ENCODE measurements at places on chromosomes 13 and 19. TPM values are rescaled to one million over a fixed set of nuclear protein-coding genes. Genes with fewer than 3 reads are reported as not detected.

Gene AMER2
- total RNA-seq, result not detected

Gene CGB8
- not detected for total RNA-seq

Gene MADCAM1
- total RNA-seq, result 0.22 TPM

Gene POLR1D
- 118 TPM for total RNA-seq

Gene SLC7A9
- not detected for total RNA-seq

Gene THSD1
- total RNA-seq, result 0.22 TPM

Gene IGFL2
- total RNA-seq, result not detected

Gene ACTMAP
- 14.1 TPM for total RNA-seq

Gene TOMM40
- total RNA-seq, result 86.4 TPM

Gene ZNF471
- 0.24 TPM for total RNA-seq

Gene ASF1B
- 70.8 TPM for total RNA-seq

Gene DZIP1
- 0.17 TPM for total RNA-seq

DNA sequence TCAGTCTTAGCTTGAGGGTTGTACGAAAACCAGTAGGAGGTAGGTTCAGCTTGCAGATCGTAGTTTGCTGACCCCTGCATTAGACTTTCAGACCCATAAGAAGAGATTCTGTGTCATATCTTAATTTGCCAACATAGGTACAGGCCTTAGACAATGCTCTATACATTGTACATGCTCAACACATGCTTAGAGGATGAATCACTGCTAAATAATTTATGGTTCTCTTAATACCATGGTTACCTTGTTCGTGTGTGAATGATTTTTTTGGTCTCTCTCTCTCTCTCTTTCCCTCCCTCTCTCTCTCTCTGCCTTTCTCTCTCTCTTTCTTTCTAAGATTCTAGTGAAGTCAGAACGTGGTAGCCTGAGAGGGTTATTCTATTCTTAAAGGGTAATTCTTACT is 112.2 kb downstream of the FGF14 start:
- DNase-seq, result no peak
- no peak overlapping the region for H3K27ac ChIP-seq
- H3K4me3 ChIP-seq, result no peak overlapping the region
- no peaks in the 10 kb centered on the region for H3K36me3 ChIP-seq
- no peaks in the 10 kb centered on the region for H3K4me1 ChIP-seq

DNA sequence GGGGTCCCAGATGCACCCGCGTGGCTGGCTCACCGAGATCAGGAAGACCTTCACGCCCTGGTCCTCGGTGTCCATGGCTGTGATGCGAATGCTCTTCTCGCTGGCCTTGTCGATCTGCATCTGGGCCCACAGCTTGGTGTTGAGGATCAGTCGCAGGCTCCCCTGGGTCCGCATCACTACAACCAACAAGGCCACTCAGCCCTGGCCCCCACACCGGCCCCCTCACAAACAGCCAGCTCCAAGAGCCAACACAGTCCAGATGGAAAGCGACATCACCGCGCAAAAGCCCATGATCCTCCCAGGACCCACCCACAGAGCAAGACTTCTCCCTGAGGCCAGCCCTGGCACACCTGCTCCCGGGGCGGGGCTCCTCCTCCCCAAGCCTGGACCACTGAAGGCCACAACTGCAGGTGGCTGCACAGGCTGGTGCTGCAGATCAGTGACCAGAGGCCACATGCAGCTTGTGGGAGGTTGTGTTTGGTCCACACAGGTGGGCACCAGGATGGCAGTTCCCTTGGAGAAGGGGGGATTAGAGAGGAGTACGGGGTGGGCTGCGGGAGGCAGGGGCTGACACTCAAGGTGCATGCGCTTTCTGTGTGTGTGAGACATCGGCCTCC is 4.5 kb downstream of the CAPS start:
- DNase-seq, result no peak
- peaks cover 18% of the 10 kb centered on the region for H3K36me3 ChIP-seq
- H3K4me3 ChIP-seq, result no peak overlapping the region
- no peaks in the 10 kb centered on the region for H3K4me1 ChIP-seq

- peaks cover 49% of the 10 kb centered on the region for H3K36me3 ChIP-seq
- H3K4me1 ChIP-seq, result no peaks in the 10 kb centered on the region
- H3K27me3 ChIP-seq, result no peaks in the 10 kb centered on the region
- DNase-seq, result no peak
- H3K4me3 ChIP-seq, result no peak overlapping the region
Measured at GRCh38 chr19:33477781-33478180, 43.8 kb downstream of the PEPD start.

DNA sequence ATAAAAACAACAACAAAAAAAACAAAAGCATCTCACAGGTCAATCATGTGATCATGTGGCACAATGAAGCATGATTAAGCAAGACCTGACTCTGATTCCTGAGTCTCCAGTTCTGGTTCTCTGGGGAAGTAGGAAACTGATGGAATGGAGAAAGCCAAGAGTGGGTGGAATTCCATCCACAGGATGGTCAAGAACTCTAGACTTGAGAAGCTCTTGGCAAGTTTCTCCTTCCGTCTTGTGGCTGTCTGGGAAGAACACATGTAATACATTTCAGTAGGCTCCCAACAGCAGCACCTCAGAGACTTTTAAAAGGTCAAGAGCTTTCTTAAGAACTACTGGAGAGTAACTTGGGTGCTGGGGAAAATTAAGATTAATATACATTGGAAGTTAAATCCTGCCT is 78.6 kb upstream of the TSHZ3 start:
- no peak for DNase-seq
- H3K27ac ChIP-seq, result no peak overlapping the region
- no peak overlapping the region for H3K4me3 ChIP-seq
- no peaks in the 10 kb centered on the region for H3K36me3 ChIP-seq
- peaks cover 8% of the 10 kb centered on the region for H3K27me3 ChIP-seq

GRCh38 chr19:3966051-3967017 is 4.6 kb downstream of the DAPK3 start:
- peaks cover 24% of the 10 kb centered on the region for H3K36me3 ChIP-seq
- no peak overlapping the region for H3K4me3 ChIP-seq
- H3K27me3 ChIP-seq, result no peaks in the 10 kb centered on the region

- H3K36me3 ChIP-seq, result peaks cover 10% of the 10 kb centered on the region
- H3K27me3 ChIP-seq, result peaks cover 41% of the 10 kb centered on the region
- no peak for DNase-seq
- no peak overlapping the region for H3K27ac ChIP-seq
Measured at GRCh38 chr13:57635541-57636085, 4.1 kb downstream of the PCDH17 start.

DNA sequence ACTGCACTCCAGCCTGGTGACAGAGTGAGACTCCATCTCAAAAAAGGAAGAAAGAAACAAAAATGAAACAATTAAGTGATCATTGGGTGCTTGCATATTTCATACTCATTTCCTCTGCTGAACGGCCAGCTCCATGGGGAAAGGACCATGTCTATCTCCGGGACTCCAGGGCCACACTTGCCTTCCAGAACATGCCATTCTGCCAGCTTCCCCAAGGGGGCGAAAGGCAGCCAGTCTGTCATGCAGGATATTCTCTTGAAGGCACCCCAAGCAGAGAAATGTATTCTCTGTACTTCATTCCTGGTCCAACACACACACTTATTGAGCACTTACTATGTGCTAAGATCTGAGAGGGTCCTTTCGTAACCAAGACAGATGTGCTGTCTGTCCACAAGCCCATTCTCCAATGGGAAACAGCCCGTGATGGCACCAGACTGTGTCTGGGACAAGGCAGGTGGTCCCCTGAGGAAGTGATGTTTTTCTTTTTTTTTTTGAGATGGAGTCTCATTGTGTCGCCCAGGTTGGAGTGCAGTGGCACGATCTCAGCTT is 10.2 kb upstream of the CARM1 start:
- H3K4me3 ChIP-seq, result no peak overlapping the region
- no peaks in the 10 kb centered on the region for H3K36me3 ChIP-seq

- peaks cover 27% of the 10 kb centered on the region for H3K27me3 ChIP-seq
- H3K4me1 ChIP-seq, result peaks cover 2% of the 10 kb centered on the region
- no peak overlapping the region for H3K4me3 ChIP-seq
- no peak for DNase-seq
Measured at GRCh38 chr13:28041031-28041461, 52.6 kb upstream of the URAD start.

GRCh38 chr13:36819739-36820090 is 693 bp downstream of the RFXAP start:
- H3K4me3 ChIP-seq, result peak overlapping the region; percentile 91
- H3K27me3 ChIP-seq, result peaks cover under 1% of the 10 kb centered on the region
- peak; percentile 56 for DNase-seq
- peaks cover 12% of the 10 kb centered on the region for H3K36me3 ChIP-seq
- H3K27ac ChIP-seq, result peak overlapping the region; percentile 82
- H3K4me1 ChIP-seq, result peaks cover 45% of the 10 kb centered on the region

DNA sequence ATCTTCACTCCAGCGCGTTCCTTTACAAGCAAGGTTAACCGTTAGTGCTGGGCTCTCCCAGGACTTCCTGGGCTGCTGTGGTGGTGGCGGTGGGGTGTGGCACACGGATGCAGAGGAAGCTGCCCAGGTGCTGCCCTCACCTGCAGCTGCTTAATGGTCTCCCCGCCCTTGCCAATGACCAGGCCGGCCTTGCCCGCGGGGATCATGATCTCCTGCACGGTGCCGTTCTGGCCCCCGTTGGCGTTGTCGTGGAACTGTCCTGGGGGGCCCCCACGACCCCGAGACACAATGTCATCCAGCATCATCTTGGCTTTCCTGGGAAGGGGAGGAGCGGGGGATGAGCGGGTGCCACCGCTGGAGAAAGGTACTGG is 6.1 kb downstream of the KHSRP start:
- H3K4me3 ChIP-seq, result no peak overlapping the region
- no peaks in the 10 kb centered on the region for H3K27me3 ChIP-seq
- peaks cover 70% of the 10 kb centered on the region for H3K36me3 ChIP-seq
- peaks cover 26% of the 10 kb centered on the region for H3K4me1 ChIP-seq
- H3K27ac ChIP-seq, result no peak overlapping the region

DNA sequence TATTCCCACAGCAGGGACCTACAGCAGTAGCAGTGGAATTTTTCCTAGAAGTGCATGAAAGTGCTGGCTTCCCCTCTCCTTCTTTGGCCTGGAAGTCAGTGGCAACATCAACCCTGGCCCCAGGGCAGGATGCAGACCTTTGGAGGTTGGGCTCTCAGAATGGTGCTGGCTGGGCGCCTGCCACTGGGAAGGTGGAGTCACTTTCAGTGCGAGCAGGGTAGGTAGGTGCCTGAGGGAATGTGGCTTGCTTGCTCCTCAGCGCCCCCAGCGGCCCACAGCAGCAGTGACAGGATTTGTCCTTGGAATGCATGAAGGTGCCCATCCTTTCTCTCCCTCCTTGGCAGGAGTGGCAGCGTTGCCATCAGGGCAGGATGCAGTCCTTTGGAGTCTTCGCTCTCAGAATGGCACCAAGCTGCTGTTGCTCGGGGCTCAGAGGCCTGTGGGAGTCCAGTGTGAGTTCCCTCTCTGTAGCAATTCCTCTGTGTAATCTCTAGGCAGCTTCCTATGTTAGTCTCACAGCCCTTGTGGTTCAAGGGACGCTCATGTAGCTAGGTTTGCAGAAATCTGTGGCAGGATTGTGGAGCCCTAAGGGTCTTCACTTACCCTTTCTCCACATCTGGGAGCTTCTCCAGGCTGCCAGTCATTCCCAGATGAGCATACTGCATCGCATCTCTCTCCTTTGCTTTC is 354.4 kb upstream of the DACH1 start:
- no peak overlapping the region for H3K27ac ChIP-seq
- no peaks in the 10 kb centered on the region for H3K27me3 ChIP-seq
- no peaks in the 10 kb centered on the region for H3K4me1 ChIP-seq
- H3K36me3 ChIP-seq, result no peaks in the 10 kb centered on the region

DNA sequence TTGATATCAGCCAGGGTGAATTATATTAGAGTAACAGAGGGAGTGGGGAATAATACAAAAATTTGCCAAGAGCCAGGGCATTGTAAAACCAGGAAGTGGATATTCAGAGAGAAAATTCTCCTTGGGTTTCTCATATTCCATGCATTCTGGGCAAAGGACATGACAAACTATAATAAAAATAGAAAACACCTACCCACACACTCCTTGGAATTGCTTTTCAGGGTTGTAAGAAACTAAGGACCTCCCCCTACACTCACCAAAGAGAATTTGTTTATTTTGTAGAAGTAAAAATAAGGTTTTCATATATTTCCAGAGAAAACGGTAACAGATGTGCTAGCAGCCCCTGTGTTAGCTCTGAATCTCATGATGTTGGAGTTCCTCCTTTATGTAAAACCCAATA is 649.6 kb downstream of the SLITRK1 start:
- H3K27me3 ChIP-seq, result no peaks in the 10 kb centered on the region
- no peak overlapping the region for H3K4me3 ChIP-seq
- no peaks in the 10 kb centered on the region for H3K36me3 ChIP-seq
- H3K27ac ChIP-seq, result no peak overlapping the region
- no peaks in the 10 kb centered on the region for H3K4me1 ChIP-seq
- no peak for DNase-seq

DNA sequence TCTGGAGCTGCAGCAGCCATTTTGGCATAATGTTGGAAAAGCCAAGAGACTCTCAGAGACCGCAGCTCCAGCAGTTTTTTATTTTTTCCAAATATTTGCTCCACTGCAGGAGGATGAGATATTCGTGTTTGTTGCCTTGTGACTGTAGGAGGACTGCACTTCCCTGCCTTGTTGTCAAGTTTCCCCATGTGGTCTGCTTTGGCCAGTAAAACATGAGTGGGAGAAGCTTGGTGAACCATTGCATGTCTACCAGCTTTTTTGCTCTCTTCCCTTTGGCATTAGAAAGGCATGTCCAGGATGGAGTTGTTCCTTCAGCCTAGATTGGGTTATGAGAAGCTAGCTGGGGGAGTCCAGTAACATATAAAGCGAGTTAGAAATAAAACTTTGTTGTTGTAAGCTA is 47.7 kb upstream of the ALOX5AP start:
- no peak for DNase-seq
- H3K36me3 ChIP-seq, result no peaks in the 10 kb centered on the region
- H3K27ac ChIP-seq, result no peak overlapping the region
- H3K4me1 ChIP-seq, result peaks cover 6% of the 10 kb centered on the region

DNA sequence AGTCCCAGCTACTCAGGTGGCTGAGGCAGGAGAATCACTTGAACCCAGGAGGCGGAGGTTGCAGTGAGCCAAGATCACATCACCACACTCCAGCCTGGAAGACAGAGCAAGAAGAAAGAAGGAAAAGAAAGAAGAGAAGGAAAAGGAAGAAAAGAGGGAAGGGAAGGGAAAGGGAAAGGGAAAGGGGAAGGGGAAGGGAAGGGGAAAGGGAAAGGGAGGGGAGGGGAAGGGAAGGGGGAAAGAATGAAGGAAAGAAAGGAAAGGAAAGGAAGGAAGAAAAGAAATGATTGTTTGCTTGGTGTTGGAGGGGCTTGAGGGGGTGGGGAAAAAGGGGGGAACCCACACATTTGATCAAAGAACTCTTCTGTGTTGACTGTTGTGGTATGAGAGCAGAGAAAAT is 10.0 kb downstream of the PMIS2 start:
- H3K36me3 ChIP-seq, result no peaks in the 10 kb centered on the region
- no peak for DNase-seq

DNA sequence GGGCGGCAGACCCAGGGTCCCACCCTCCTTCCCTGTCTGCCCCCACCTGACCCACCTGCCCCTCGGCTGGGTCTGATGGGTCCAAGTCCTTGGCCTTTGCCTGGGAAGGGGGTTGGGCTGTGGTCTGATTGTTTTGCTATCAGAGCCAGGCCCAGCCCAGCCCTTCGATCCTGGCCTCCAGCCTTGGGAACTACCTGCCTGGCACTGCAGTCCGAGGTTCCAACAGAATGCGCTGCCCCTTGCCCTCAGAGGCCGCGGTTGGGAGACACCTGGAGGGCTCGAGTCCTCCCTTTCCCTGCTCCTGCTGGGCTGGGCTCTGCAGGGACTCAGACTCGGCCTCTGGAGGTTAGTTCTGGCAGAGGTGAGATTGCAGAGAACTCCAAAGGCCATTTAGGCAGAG is 1.6 kb downstream of the CCL25 start:
- H3K4me3 ChIP-seq, result no peak overlapping the region
- peaks cover 5% of the 10 kb centered on the region for H3K4me1 ChIP-seq
- DNase-seq, result no peak
- H3K36me3 ChIP-seq, result no peaks in the 10 kb centered on the region
- no peaks in the 10 kb centered on the region for H3K27me3 ChIP-seq

GRCh38 chr19:45446944-45447343 is 20.9 kb upstream of the FOSB start:
- peaks cover 60% of the 10 kb centered on the region for H3K4me1 ChIP-seq
- H3K27me3 ChIP-seq, result no peaks in the 10 kb centered on the region
- H3K36me3 ChIP-seq, result peaks cover 4% of the 10 kb centered on the region
- DNase-seq, result no peak
- H3K27ac ChIP-seq, result no peak overlapping the region

Measured in activated CD4-positive, alpha-beta memory T cell treated with anti-CD3 and anti-CD28 coated beads for 36 hours (primary cell).